ENCODE measurements at places on chromosomes 1 and 21.

DNA sequence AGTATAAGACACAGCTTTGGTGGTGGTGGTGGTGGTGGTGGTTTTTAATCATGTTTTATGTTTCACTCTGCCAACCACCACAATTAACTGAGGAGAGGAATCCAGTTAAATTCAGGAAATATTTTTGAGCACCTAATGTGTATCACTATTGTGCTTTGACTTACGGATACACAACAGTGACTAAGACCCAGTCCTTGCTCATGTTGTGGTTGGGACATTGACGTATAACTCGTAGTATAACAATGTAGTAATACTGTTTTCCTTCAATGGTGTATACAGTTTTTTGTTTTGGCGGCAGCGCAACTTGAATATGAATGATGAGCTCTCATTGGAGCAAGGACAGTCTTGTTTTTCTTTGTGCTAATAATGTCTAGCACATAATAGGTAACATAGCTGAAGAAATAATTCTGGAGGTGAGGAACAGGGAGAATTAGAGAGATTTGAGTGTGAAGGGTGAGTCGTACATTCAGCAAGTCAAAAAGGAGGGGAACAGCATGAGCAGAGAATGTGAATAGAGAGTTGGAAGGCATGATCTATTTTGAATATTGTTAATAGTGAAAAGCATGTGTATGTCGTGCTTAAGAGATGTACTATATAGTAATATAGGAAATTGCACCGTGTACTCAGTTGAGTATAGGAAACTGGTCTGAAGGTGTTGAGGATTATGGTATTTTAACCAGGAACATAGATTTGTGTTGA, 5.5 kb downstream of the CACYBP start:
- no peak for DNase-seq

- no peak for DNase-seq
These were observed 2.4 kb upstream of the IKBKE start for GRCh38 chr1:206467915-206468314.

DNA sequence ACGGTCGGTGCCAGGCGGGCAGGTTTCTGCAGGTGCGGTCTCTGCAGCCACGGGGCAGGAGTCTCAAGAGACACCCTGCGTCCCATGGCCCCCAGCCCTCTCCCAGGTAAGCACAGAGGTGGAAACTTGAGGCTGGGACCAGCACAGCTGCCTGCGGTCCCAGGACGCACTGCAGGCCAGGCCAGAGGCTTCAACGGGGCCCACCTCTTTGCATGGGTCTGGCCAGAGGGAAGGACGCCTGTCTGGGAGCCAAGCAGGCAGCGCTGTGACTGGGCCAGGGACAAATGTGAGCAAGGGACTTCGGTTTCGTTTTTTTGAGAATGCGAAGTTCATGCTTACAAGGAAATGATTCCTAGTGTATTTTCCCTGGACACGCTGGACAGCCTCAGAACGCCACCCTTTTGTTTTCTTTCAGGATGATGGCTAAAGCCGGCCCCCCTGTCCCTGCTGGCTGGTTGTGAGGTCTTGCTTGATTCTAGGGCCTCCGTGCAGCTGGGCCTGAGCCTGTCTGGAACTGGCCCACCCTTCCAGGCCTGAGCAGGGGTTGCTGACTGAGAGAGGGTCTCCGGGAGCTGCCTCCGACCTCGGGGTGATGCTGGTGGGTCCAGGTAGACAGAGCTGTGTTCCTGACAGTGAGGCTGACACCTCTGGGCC, 38.3 kb downstream of the MORN1 start:
- DNase-seq, result no peak

DNA sequence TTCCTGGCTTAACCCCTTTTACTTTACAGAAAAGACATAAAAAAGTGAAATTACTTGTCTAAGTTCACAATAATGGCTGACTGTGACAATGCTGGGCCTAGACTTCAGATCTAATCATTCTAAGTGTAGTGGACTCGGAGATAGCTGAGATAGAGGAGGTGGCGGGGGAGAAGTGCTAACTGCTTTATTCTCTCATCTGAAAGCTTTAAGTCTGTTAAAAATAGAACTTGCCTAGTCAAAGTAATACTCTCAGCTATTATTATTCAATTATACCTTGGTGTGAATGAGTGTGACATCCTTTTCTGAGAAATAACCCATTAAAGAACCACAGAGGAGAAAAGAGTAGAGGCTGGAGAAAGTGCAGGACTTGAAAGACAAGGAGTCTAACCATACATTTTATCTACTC, 96.1 kb upstream of the OLIG2 start:
- DNase-seq, result no peak

GRCh38 chr21:35227786-35228185, 178.7 kb upstream of the RUNX1 start:
- DNase-seq, result no peak

GRCh38 chr1:113325022-113325421, 65.3 kb upstream of the MAGI3 start:
- no peak for DNase-seq

- DNase-seq, result no peak
These were observed 76.5 kb upstream of the MAP10 start for GRCh38 chr1:232728507-232729263.

DNA sequence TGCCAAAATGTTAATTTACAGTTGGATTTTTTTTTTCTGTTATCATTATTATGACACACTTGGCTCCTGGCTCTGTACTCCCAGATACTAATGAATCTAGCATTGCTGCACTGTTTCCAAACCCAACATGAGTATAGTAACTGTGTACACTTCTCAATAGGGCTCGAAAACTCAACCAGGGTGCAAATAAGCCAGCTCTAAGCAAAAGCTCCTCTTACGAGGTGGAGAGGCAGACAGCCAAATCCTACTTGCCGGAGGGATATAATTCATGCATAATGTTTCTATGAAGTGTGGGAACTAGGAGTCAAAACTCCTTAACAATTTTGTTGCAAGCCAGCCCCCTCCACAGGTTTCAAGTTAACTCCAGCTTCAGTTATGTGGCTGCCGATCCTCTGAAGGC, 510.4 kb upstream of the ZP4 start:
- DNase-seq, result no peak

DNA sequence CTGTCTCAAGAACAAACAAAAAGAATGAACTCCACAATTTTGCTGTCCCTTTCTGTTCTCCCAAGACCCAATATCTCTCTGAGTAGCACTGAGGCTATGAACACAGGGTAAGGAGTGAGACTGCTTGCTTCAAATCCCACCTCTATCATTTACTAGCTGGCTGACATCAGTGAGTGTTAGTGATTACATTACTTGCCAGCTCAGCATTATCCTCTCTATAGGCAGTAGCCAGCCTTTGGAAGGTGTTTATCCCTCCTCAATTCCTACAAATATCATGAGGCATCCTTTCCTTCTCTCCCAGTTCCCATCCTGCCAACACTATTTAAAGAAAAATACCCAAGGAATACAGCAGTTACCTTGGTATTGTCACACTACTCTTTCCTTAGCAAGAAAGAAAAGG, 3.0 kb downstream of the PIK3C2B start:
- no peak for DNase-seq

DNA sequence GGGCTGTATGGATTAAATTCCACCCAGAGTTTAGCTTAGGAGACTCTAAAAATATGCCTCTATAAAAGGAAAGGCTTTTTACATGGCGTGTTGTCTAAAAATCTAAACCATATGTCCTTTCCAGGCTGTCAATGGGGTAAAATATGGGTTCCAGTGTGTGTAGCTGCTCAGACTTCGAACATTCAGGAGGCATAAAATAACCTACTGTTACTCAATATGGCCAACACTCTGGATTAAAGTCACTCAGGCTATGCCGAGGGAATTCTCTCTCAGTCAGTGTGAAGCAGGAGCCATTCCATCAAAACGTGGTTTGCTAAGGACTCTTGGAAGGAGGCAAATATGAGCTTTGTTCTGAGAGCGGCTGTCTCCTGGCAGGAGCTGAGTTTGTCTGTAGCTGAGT, 135.3 kb downstream of the RUNX1 start:
- DNase-seq, result no peak

DNA sequence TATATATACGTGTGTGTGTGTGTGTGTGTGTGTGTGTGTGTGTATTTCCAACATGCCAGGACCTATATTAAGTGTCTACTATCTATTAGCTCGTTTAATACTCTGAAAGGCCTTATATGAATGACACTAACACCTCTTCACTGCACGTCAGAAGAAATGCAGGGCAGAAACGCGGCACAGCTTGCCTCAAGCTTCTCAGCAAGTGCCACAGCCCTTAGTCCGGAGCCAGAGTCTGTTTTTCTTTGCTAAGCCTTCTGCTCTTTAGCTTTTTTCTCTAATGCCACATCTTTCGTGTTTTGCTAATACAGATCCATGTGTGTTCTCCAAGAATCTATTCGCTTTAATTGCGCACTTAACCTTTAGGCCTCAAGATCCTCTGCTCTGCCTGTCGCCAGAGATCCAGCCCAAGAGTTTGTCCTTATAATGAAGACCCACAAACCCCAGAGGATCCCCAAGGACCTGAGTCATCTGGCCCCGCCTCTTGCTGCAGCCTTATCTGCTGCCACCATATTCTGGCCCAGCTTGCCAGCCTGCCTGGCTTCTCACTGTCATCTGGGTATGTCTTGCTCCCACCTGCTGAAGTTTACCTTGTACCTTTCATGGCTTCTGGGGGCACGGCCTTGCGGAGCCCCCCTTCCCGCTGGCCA, 2.0 kb upstream of the TRIM58 start:
- DNase-seq, result no peak

GRCh38 chr21:45536301-45537081, 5.7 kb downstream of the SLC19A1 start:
- DNase-seq, result no peak

DNA sequence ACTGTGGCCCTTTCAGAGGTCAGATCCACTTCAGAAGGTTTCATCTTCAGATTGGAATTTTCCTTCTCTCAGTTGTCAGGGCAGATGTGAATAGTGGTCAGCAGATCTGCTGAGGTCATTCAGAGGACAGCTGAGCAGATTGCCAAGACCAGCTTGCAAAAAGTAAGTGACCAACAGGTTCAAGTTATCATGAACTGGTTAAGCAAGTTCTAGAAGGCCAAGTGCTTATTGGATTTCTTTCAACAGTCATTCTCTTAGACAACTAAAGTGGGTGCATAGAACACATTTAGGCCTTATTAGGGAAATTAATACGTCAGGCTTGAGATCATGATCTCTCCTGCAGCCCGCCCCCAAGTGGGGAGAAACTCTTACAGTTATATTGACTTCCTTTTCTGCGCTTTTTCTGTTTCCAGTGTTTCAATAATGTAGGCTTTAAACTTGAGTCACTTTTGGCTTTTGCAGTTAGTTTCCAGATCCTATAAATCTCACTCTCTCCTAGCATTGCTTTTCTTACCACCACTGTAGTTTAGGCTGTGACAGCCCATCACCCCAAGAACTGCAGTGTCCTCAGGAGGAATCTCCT, 96.4 kb downstream of the C1orf21 start:
- no peak for DNase-seq

GRCh38 chr1:94106716-94107115, 14.2 kb downstream of the ABCA4 start:
- no peak for DNase-seq

DNA sequence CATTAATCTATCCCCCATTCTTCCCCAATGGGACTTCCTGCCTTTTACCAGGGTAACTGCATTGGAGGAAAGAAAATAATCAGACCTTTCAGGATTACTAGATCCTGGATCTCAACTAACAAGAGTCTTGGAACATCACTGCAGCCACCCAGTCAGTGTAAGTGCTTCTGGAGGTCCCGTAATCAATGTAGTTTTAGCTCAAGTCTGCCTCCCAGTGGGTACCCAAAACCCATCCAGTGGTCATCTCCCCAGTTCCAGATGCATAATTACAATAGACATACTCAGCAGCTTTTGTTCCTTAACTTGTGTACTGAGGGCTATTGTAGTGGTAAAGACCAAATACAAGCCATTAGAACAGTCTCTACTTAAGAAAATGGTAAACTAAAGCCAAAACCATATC, 319.1 kb downstream of the GPATCH2 start:
- no peak for DNase-seq

- no peak for DNase-seq
These were observed 17.7 kb downstream of the RAB7B start for GRCh38 chr1:205985330-205986005.

DNA sequence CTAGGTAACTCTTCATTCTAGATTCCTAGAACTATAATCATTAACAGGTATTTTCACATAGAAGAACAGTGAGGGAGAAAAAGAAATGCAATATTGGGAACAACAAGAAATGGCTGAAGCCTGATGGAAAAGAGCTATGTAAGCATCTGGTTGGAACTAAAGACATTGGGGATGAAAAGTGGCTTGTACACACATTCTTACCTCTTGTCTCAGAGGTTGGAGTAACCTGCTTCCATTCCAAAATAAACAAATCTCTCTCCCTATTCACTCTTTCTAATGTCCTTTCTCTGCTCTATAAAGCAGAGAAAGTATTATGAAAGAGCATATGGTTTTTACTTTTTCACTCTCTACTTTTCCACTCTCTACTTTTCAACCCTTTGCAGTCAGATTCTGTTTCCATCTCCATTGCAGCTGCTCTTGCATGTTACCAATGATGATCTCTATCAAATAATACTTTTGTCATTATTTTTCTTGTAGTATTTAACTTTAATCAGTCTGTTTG, 37.5 kb downstream of the CMPK1 start:
- no peak for DNase-seq

- DNase-seq, result no peak
These were observed 81.4 kb downstream of the ESRRG start for GRCh38 chr1:216641669-216642460.

- DNase-seq, result no peak
These were observed 12.7 kb upstream of the RAB4A start for GRCh38 chr1:229258031-229258756.

DNA sequence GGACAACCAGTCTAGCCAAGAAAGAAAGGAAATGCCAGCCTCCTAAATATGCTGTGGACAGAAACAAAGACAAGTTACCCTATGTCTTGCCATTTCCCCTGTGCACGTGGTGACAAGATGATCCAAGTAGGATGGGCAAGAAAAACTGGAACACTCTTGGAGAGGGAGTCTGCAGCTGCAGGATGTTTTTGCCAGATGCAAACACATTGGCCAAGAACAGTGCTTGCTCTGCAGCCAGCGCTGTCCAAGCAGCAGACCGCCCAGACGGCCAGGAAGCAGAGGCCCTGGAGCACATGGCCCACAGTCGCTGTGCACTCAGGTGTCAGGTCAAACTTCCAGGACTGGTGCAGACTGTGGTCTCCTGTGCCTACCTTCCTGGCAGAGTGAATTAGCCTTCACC, 189.3 kb downstream of the SLC35F3 start:
- no peak for DNase-seq

- no peak for DNase-seq
These were observed 175.5 kb upstream of the PTBP2 start for GRCh38 chr1:96545935-96546656.

- DNase-seq, result no peak
These were observed 34.1 kb upstream of the GPR153 start for GRCh38 chr1:6294890-6295556.

Data from keratinocyte (primary cell).